ENCODE measurements at places on chromosomes 1 and 21. TPM values are rescaled to one million over a fixed set of nuclear protein-coding genes. Genes with fewer than 3 reads are reported as not detected.

The LCE1C gene
- polyA plus RNA-seq = not detected

The LENEP gene
- polyA plus RNA-seq = 0.31 TPM

The VCAM1 gene
- 7.9 TPM for polyA plus RNA-seq

The PADI1 gene
- 0.35 TPM for polyA plus RNA-seq

The FAM3B gene
- 11.3 TPM for polyA plus RNA-seq

The GPR161 gene
- 3.0 TPM for polyA plus RNA-seq
